ENCODE measurements at places on chromosomes 3 and 15.

GRCh38 chr15:63146684-63147083 lies 10.6 kb downstream of the RPS27L start:
- no peak for DNase-seq

DNA sequence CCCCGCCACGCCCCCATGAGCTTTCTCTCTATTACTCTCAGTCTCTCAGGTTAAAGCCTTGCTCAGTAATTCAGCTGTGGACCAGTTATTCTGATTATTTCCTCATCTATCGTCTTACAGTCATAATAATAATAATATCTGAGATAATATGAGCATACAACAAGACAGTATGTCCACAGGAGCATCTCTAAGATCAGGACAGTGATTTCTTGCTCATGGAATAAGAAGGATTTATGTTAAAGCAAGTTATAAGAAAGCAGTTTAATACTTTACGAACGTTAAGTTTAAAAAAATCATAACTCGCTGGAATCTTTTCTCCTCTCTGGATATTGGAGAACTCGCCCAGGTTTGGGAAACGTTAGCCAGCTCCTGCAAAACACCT lies 643 bp upstream of the LMCD1 start:
- no peak for DNase-seq

GRCh38 chr15:96296264-96296663 lies 34.2 kb upstream of the NR2F2 start:
- no peak for DNase-seq

- no peak for DNase-seq
Observed at GRCh38 chr15:88705769-88706165, 67.0 kb downstream of the ISG20 start.
